NCI-H2107 (cell line): ENCODE measurements at places on chromosomes 7 and 10.

DNA sequence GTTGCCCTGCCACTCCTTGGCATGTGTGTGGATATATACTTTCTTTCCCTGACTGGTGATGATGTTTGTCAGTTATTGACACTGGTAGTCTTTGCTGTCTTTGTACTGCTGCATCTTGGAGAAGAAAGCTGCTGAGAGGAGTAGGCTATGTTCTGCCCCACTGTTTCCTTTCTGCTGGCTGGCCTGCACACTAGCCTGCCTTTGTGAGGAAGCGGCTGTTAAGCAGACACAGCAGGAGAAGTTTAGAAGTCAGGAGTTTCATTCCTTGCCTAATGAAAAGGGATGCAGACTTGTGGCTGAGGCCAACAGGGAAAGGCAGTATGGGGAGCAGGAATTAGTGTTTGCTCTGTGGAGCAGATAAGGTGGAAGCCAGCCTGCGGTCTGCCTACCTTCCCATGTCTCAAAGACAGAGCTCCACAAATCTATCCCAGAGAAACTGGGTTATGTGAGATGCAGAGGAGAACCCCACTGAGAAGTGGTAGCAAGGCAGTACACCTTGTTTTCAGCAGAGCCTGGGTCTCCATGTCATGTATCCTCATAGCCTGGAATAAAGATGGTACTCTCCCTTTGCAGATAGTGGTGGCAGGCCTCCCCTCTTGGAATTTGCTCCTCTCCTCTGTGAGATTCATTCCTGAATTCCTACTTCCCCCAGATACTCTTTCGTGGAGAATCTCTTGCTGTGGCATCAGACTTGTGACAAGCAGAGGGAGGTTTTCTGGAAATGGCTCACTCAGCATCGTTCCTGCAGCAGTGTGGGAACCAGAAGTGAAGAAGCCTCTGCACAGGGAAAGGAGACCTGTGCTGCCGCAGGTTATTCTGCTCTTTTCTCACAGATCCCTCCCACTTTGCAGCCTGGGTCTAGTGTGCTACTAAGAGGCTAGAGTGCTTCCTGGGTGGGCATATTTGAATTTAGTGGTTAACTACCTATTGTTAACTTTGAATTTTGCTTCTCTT is 130.2 kb downstream of the LRRC4 start:
- DNase-seq: no peak

- no peak for DNase-seq
Observed at GRCh38 chr10:14800397-14800796, 25.7 kb upstream of the FAM107B start.

DNA sequence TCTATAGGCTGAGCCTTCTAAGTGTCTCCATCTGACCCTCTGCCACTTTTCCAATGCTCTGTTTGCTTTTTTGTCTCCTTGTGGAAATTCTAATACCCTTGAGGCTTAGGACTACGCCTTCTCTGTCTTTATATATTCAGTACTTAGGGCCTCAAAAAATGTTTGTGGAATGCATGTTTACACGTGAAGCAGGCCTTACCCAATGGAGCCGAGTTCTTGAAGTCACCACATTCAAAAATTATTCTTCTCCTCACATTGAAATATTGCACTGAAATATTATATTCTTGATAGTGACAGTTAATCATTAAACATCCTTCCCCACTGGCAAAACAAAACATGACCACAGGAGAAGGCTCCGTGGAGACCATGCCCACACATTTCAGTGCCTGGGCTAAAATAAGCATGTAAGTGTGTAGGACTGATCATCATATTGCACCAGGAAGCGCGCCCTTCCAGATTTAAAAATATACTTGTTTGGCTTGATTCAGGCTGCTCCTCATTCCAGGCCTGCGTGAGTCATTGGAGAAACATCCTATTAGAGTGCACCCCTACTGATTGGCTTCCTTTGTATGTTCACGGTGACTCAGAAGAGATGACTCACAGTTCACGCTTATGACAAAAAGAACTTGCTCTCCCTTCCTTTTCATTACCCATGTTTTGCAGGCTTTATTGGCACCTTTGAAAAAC is 307.4 kb upstream of the AOAH start:
- peak; percentile 21 for DNase-seq

DNA sequence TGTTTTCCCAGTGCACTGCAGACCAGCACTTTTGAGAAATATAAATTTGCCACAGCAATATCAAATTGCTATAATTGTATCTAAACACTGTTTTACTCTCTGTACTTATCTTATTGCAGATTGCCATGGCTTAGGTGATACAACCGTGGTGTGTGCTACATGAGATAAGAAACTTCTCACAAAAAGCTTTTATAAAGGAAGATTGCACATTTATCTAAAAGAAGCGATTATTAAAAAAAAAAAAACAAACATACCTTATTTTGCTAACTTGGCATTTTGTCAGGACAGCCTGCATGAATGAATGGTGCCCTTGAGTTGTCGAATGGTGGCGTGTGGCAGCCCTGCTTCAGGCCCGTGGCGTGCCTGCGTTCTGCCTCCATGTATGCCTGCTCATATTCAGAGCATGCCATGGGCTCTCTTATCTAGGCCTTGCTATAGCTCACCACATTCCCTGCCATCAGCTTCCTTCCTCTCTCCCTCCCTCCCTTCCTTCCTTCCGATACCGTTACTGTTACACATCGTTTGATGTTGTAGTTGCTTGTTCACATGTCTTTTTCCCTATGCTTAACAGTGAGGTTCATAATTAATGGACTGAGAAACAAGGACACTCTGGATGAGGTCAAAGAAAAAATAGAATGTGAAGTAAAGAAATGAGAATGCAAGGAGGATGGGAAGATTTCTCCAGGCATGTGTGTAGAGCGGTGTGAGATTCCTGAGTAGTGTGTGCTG is 34.9 kb downstream of the PRKAR2B start:
- DNase-seq: no peak

DNA sequence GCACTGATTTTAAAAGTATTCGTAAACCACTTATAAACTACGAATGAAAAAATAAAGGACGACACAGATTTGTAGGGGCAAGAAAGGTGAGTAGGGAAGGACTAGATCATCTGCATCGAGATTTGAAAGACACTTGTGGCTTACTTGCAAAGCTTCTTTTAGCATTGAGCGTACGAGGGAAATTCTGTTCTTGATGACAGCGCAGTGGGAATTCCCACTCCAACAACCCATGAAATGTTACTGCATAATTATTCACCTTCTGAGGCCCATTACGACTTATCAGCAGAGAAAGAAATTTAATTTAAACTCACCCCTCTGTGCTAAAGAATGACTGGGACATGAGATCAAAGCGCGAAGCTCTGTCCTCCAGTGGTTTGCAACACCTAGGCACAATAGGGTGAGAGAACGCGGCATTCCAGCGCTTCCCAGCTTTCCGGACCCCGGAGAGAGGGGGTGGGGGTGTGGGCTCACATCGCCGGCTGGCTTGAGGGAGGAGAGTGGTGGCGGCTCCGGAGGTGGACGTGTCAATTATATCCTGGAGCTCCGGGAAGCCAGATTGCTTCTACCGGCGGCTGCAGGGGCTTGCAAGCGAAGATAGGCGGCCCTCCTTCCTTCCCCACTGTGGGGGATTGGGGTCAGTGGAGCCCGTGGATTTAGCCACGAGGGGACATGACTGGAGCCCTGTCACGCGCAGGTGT is 10.3 kb downstream of the SP8 start:
- no peak for DNase-seq

- DNase-seq: no peak
Observed at GRCh38 chr10:75655791-75656451, 224.5 kb downstream of the LRMDA start.

DNA sequence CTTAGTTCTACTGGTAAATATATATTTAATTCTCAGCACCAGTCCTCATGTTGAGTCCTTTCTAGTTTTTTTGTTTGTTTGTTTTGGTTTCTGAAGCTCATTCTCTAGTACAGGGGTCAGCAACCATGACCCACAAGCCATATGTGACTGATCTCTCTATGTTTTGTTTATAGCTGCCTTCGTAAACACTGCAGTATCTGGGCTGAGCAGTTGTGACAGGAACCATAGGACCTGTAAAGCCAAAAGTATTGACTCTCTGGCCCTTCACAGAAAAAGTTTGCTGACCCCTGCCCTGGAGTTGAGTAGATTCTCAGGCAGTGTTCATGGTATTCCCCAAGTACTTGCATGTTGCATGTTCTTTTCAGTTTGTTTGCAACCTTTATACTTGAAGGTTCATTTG is 20.8 kb downstream of the NET1 start:
- no peak for DNase-seq

- DNase-seq: no peak
Observed at GRCh38 chr7:138097064-138097741, 20.9 kb downstream of the AKR1D1 start.

- no peak for DNase-seq
Observed at GRCh38 chr7:8391353-8392062, 41.9 kb upstream of the NXPH1 start.

DNA sequence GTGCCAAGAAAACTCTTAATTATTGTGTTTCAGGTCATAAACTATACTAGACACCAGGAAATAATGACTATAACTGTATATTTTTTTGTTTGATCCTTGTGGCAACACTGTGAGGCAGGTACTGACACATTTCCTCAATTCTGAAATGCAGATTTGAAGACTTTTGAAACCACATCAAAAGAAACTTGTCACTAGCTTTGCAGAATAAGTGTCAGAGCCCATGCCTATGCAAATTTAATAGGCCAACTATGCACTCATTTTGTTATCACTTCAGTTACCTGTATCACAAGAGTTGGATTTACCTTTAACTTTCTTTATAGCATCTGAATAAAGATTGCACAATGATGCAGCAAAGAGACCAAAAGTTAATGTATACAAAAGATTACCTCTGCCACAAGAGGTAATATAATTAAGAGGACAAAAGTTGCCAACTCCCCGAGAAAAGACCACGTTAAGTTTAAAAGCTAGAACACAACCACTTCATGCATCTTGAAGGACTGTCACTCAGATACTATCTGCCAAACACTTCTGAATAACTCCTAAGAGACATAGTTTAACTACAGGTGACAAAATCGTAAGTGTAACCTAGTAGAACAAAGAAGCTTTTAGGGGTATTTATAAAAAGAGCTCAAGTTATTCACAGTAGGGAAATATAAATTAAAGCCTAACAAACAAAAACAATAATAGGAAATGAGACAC is 80.5 kb downstream of the ELAPOR2 start:
- DNase-seq: no peak

GRCh38 chr7:100137851-100138760 is 10.6 kb upstream of the LAMTOR4 start:
- DNase-seq: no peak

DNA sequence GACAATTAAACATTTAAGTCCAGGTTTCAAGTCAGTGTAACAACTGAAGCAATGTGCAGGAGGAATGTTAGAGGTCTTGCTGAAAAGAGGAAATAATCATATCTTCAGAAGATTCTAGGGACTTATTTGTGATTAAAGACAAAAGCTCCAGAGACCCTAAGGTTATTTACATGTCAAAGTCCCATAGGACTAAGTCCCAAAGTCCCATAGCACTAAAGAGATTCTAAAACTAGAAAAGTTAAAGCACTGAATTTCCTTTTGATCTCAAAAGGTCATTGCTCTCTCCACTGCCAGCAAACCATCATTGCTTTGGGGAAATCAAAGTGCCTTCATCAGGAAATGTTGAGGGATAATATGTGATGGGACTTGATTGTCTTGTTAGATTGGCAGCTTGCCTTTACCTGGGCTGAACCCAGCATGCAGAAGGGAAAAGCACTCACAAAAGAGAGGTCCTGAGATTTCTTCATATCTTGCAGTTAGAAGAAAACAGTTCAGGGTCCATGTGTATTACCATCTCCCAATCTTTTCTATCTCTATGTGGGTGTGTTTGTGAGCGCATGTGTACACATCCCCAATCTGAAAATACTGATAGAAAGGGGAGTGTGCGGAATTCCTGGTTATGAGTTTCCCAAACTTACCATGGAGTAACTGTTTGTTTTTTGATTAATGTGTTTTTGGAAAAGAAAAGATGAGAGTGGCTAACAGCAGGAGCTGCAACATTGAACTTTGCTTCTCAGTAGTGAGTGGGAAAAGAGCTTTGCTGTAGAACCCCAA is 21.8 kb downstream of the NUDT13 start:
- DNase-seq: no peak

- no peak for DNase-seq
Observed at GRCh38 chr10:74947781-74948401, 121.5 kb downstream of the KAT6B start.

- no peak for DNase-seq
Observed at GRCh38 chr10:71938211-71938610, 26.0 kb upstream of the CHST3 start.

DNA sequence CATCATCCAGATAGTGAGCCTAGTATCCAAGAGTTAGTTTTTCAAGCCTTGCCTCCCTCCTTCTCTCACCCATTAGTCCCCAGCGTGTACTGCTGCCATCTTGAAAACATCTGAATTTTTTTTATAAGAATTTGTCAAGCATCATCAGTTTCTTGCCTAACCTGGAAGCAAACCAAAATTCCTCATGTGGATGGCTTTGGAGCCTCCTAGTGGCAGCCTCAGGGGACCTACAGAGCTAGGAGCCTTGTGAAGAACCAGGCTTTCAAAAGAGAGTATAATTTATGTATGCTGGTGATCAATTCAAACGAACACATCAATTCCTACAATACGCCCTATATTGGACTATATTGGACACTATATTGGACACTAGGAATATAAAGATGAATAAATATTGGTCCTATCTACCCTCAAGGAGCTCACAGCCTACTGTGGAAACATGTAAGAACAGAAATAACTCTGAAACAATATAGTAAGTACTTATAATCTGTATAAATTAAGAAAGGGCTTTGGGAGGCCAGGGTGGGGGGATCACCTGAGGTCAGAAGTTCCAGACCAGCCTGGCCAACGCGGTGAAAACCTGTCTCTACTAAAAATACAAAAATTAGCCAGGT is 63.4 kb downstream of the HPSE2 start:
- DNase-seq: no peak

DNA sequence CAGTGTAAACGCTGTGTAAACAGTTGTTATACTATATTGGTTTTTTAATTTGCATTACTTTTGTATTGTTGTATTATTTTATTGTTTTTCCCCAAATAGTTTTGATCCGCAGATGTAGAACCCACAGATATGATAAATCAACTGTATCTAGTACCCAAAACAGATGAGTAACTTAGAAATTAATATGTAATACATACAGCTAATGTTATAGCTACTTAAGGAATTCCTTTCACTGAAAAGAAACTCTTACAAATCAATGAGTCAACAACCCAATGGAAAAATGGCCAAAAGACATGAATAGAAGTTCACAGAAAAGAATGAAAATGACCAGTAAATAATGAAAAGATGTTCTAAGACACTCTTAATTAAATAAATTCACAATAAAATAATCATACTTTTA is 32.3 kb upstream of the ARL4A start:
- DNase-seq: no peak

- DNase-seq: peak; percentile 72
Observed at GRCh38 chr7:129824291-129825208, 128.2 kb downstream of the UBE2H start.

DNA sequence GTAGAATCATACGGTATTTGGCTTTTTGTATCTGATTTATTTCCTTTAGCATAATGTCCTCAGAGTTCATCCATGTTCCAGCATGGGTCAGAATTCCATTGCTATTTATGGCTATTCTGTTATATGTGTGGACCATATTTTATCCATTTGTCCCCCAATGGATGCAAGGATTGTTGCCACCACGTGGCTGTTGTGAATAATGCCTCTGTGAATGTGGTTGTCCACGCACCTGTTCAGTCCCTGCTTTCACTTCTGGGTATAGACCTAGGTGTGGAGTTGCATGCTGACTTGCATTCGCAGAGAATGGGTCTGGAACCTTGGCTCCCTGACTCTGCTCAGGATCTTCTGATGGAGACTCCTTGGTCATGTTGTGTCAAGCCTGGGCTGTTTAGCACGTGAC is 199.9 kb downstream of the CAMK1D start:
- no peak for DNase-seq
